ENCODE measurements at places on chromosomes 6 and 20. TPM values are rescaled to one million over a fixed set of nuclear protein-coding genes. Genes with fewer than 3 reads are reported as not detected.

DNA sequence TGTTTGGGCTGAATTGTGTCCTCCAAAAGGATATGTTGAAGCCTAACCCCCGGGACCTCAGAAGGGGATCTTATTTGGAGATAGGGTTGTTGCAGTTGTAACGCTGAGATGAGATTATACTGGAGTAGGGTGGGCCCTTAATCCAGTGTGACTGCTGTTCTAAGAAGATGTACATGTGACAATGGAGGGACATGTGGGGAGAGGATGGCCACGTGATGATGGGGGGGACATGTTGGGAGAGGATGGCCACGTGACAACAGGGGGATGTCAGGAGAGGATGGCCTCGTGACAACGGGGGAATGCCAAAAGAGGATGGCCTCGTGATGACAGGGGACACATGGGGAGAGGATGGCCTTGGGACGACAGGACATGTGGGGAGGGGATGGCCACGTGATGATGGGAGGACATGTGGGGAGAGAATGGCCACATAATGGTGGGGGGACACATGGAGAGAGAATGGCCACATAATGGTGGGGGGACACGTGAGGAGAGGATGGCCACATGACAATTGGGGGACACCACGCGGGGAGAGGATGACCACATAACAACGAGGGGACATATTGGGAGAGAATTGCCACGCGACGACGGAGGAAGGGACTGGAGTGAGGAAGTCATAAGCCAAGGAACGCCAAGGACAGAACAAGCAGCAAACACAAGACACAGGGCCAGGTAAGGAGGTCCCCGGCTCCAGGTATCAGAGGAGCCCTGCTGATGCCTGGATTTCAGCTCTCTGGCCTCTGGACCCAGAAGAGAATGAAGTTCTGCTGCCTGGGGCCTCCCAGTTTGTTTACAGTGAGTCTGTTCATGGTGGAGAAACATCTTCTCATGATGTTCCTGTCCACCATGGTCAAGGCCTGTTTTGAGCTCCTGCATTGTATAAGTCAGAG is 29.2 kb downstream of the SYNJ2 start:
- DNase-seq: no peak

The PDRG1 gene
- 14.0 TPM for polyA plus RNA-seq

The SLC22A7 gene
- 0.15 TPM for polyA plus RNA-seq

The CITED2 gene
- polyA plus RNA-seq: 70.8 TPM

The SAMD5 gene
- polyA plus RNA-seq: 2.2 TPM

The EFHC1 gene
- polyA plus RNA-seq: 12.8 TPM

The LY6G6D gene
- polyA plus RNA-seq: 1.7 TPM

DNA sequence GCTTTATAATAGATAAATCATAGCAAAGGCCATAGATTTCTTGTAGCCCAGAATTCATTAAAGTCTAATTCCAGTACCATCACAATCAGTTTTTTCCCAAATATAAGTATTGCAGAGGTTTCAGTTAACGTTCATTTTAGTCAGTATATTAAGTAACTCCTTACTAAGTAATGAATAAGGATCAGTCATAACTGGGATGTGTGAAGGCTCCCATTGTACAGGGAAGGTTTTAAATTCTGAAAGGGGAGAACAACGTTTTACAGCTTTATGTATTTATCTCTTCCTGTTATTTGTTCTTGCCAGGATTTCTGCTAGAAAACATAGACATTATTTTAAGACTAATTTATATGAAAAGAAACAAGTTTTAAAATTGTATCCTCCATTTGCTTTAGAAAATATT is 215.5 kb upstream of the LAMP5 start:
- no peak for DNase-seq

DNA sequence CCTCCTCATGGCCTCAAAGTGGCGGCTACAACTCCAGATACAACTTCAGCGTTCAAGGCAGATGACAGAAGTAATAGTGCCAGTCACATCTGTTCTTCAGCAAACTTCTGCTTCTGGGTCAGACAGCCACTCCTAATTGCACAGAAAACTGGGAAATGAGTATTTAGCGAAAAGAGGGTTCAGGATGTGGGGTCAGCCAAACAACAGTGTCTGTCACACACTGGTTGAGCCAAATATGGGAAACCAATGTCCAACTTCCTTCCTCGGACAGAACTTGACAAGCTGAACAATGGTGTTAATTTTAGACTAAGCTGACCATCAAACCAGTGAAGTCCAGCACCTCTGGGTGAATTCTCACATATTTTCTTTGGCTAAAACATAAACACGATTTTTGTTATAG is 22.1 kb downstream of the NUDT3 start:
- no peak for DNase-seq

DNA sequence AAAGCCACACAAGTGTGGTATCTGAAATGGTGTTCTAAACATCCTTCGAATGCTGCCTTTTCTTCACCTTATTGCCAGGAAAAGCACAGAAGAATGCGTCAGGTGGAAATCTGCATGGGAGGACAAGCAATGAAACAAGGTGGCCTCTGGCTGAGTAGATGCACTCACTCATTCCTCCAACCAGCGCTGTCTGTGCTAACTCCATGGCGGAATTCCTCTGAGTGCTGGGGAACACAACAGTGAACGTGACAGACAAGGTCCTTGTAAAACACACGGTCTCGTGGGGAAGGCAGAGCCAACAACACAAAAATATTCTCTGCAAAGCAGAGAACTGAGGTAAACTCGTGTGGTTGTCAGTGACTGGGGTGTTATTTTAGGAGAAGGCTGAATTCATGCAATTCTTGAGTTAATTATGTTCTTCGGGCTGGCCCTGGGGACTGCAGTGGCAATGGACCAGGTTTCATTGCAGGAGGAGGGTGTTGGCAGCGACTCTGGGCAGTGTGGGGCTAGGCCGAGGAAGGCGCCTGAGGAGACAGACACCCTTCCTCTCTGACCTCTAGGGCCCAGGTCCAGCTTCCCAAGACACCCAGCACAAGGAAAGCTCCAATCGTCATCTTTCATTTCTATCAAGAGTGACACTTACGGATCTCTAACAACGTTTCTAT is 339.7 kb downstream of the PRKN start:
- DNase-seq: no peak

DNA sequence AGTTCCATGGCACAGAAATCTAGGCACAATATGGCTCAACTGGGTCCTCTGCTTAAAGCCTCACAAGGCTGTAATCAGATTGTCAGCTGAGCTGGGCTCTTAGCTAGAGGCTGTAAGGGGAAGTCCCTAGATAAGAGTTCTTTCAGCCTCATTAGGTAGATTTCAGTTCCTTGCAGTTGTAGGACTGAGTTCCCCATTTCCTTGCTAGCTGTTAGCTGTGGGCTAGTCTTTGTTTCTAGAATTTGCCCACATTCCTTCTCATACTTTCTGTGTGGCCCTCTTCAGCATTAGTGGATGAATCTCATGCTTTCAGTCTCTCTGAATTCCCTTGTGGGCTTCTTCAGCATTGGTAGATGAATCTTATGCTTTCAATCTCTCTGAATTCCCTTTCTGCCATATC is 71.0 kb upstream of the MRAP2 start:
- no peak for DNase-seq

The DSN1 gene
- 6.8 TPM for polyA plus RNA-seq

DNA sequence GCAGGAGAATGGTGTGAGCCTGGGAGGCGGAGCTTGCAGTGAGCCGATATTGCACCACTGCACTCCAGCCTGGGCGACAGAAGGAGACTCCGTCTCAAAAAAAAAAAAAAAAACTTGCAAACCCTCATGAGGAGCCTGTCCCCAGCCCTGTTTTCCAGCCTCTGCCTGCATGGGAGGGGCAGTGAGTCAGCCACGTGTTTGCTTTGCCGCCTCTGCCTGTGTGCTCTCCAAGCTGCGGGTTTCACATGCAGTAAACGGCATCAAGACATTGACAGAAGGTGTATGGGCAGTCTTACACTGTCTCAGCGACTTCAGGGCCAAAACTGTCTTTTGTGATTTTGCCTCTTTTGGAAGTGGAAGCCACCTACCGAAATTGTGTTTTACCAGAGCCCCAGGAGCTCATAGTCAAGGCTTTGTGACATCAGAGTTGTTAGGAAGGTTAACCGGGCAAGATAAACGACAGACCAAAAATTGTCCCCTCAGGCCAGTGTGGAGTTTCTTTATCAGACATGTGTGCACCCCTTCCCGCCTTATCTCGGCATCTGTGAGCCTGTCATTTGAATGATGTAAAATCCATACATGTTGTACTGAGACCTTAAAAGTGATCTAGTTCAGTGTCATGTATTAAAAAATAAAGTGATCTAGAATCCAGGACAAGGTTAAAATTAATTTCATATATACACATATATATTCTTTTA is 52.9 kb downstream of the RPP40 start:
- no peak for DNase-seq

GRCh38 chr20:62985444-62985778 is 21.4 kb downstream of the BHLHE23 start:
- no peak for DNase-seq

The SAMD10 gene
- 3.8 TPM for polyA plus RNA-seq

- DNase-seq: no peak
These were observed 174.5 kb upstream of the SNX9 start for GRCh38 chr6:157648561-157648960.

GRCh38 chr6:49564552-49564951 is 14.1 kb downstream of the C6orf141 start:
- no peak for DNase-seq

The FRK gene
- 0.70 TPM for polyA plus RNA-seq

GRCh38 chr20:58783511-58784011 is 67.1 kb downstream of the GNAS-AS1 start:
- no peak for DNase-seq

- no peak for DNase-seq
These were observed 37.8 kb downstream of the CPXM1 start for GRCh38 chr20:2762578-2763131.

The PPP1R3G gene
- polyA plus RNA-seq: 5.1 TPM

- no peak for DNase-seq
These were observed 5.8 kb downstream of the C6orf132 start for GRCh38 chr6:42136508-42137193.

DNA sequence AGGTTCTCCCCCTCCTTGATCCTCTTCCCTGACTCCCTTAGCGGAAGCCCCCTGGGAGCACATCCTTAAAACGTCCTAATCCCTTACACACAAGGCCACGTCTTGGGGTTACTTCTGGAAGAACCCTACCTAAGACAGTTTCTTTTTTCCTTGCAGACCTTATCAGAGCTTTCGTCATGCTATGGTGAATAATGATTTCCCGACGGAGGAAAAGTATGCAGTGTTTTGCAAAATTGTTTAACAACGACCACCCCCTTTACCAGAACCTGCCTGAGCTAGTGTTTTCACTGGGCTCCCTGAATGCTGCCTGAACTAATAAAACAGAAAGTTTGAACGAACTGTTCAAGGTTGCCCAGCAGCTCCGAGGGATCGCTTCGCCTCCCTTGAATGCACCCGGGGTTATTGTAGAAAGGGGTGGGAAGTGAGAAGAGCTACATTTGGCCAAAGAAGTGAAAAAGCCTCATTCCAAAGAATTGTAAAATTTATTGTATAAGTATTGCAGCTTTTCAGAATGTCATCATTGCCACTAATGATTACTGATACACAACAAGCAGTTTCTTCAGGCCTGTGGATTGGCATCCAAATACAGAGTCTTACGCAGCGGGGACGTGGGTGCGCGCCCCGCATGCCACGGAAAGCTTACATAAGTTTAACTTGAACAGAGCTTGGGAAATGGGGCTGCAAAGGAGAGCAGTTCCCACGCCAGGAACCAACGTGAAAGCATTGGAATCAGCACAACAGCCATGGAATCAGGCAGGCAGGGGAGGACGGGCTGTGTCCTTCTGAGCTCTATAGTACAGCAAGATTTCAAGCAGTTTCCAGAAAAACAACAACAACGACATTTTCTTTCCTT is 27.9 kb upstream of the ZBP1 start:
- no peak for DNase-seq

The SLC32A1 gene
- not detected for polyA plus RNA-seq

DNA sequence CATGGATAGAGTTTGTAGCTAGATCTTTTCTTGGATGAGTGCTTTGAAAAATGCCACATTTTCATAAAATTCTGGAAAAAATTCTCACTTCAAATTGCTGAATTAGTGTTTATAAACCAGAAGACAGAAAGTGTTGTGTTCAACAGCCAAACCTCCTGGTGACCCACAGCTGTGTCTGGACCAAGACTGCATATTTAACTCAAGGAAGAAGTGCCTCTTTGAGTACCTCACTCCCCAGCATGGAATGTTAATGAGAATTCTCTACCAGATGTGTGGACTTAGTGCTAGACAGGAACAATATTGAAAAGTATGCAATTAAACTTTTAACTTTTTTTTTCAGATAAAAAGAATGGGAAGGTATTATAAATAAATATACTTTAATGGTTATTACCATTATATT is 609.3 kb downstream of the COL12A1 start:
- DNase-seq: no peak

- DNase-seq: no peak
These were observed 14.1 kb upstream of the HCK start for GRCh38 chr20:32037929-32038328.

DNA sequence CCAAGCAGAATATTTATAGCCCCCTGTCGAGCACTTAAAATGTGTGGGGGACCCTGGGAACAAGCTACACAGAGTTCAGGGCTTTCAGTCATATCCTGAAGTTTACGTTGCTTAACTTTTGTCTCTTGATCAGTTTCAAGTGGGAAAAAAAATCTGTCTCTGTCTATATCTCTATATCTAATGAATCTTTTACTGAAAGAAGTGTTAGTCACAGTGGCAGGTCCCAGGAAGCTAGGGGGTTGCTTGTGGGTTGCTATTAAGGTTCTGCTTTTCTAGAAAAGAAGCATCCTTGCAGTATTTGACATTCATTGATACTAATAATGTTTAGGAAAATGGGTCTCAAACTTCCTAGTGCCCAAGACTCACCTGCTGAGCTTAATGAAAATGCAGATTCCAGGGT is 76.7 kb upstream of the CLDN20 start:
- no peak for DNase-seq

- DNase-seq: no peak
These were observed 194.6 kb upstream of the KCNG1 start for GRCh38 chr20:51217347-51218045.

The TNFRSF6B gene
- polyA plus RNA-seq: 35.6 TPM

The CDK19 gene
- 14.0 TPM for polyA plus RNA-seq

The GPLD1 gene
- polyA plus RNA-seq: 1.6 TPM

DNA sequence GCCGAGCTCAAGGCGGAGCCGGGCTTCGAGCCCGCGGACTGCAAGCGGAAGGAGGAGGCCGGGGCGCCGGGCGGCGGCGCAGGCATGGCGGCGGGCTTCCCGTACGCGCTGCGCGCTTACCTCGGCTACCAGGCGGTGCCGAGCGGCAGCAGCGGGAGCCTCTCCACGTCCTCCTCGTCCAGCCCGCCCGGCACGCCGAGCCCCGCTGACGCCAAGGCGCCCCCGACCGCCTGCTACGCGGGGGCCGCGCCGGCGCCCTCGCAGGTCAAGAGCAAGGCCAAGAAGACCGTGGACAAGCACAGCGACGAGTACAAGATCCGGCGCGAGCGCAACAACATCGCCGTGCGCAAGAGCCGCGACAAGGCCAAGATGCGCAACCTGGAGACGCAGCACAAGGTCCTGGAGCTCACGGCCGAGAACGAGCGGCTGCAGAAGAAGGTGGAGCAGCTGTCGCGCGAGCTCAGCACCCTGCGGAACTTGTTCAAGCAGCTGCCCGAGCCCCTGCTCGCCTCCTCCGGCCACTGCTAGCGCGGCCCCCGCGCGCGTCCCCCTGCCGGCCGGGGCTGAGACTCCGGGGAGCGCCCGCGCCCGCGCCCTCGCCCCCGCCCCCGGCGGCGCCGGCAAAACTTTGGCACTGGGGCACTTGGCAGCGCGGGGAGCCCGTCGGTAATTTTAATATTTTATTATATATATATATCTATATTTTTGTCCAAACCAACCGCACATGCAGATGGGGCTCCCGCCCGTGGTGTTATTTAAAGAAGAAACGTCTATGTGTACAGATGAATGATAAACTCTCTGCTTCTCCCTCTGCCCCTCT is 1.1 kb downstream of the CEBPB start:
- DNase-seq: no peak

The EYA2 gene
- 0.70 TPM for polyA plus RNA-seq

Measured in urinary bladder (tissue), 4 donors.